ENCODE measurements at places on chromosomes 2 and 18. TPM values are rescaled to one million over a fixed set of nuclear protein-coding genes. Genes with fewer than 3 reads are reported as not detected.

- no peak for DNase-seq
These were observed 497.9 kb upstream of the RAB6C start for GRCh38 chr2:129481306-129482219.

GRCh38 chr2:3638456-3638810 is 19.6 kb upstream of the ALLC start:
- no peak for DNase-seq

The CMPK2 gene
- total RNA-seq, result 3.5 TPM

DNA sequence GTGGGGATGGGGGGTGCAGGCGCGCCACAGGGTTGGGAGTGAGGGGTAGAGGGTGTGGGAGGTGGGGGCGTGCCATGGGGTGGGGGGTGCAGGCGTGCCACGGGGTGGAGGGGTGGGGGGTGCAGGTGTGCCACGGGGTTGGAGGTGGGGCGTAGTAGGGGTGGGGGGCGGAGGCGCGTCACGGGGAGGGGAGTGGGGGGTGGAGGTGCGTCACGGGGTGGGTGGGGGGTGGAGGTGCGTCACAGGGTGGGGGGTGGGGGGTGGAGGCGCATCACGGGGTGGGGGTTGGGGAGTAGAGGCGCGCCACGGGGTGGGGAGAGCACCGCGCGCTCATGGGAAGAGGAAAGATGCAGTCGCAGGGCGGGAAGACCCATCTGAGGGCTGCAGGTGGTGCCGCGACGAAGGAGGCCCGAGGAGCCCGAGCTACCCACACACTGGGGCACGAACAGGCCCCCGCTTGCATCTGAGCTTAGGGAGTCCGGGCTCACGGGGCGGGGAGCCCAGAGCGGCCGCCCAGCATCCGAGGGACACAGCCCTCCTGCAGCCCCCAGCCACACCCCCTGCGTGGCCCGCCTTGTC is 37.5 kb downstream of the SNED1 start:
- DNase-seq, result peak; percentile 12

- DNase-seq, result peak; percentile 95
These were observed 118.4 kb upstream of the TMEM18 start for GRCh38 chr2:795531-796041.

GRCh38 chr2:170818036-170818751 is 1.5 kb downstream of the GAD1 start:
- no peak for DNase-seq

The GCKR gene
- total RNA-seq, result not detected

GRCh38 chr2:102258386-102259074 is 52.8 kb upstream of the IL1RL1 start:
- DNase-seq, result no peak

- DNase-seq, result no peak
These were observed 36.1 kb downstream of the TRAK2 start for GRCh38 chr2:201415149-201415548.

DNA sequence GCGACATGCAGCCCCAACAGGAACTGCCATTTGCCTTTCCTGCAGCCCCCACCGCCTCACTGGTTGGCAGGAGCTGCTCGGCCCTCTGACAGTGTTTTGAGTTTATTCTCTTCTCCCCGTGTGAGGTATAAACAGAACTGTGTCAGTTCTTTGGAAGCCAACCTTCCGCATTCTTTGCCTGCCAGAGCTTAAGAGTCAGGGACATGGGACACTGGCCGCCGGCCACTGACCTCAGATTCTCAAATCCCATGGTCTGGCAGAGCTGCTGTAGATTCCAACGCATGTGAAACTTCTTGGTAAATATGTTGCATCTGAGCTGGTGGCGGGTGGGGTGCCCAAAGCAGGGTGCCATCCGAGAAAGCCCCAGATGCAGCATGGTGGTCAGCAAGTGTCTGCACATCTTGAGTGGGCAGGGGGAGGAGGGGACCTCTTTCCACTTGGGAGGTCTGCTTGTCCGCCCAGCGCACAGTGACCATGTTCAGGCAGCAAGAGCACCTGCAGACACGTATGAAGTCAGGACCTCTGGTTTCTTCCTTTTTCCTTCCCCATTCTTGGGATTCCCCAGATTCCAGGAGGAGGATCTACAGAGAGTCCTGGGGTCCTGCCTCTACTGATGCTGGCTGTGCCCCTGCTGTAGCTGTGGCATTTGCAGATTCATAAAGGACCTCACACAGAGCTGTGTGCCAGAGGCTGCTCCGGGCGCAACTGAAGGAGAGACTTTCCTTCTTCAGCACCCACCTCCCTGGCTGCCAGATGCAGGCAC is 23.8 kb downstream of the ASB18 start:
- DNase-seq, result no peak

GRCh38 chr2:145725876-145726275 is 1206.0 kb upstream of the ZEB2 start:
- no peak for DNase-seq

The ITPRIPL1 gene
- total RNA-seq, result 6.3 TPM

- DNase-seq, result no peak
These were observed 31.3 kb downstream of the LANCL1 start for GRCh38 chr2:210445116-210445707.

- DNase-seq, result peak; percentile 45
These were observed 33.6 kb downstream of the APCDD1 start for GRCh38 chr18:10488017-10488416.

- DNase-seq, result peak; percentile 52
These were observed 28.4 kb downstream of the EIPR1 start for GRCh38 chr2:3349211-3349693.

- no peak for DNase-seq
These were observed 16.3 kb downstream of the NRP2 start for GRCh38 chr2:205698286-205699268.

DNA sequence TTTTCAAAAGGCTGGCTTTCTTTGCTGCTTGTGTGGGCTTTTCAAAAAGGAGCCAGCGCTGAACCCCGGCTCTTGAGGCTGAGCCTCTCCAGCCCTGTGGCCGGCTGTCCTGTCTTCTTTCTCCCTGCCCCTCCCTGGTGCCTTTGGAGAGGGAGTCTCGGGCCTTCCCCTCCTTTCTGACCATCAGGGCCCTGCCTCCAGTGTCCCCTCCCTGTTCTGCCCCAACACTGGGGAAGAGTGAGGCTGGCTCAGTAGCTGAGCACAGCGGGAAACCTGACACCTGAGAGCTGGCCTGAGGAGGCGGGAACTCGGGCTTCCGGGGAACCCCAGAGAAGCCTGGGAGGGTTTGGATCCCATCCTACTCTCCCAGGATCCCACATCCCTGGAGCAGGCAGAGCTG is 232.1 kb downstream of the LOXHD1 start:
- DNase-seq, result no peak

The SNORC gene
- total RNA-seq, result 0.41 TPM

The GPR45 gene
- total RNA-seq, result not detected

The STPG4 gene
- total RNA-seq, result not detected

- peak; percentile 81 for DNase-seq
These were observed 34.6 kb downstream of the TGFBRAP1 start for GRCh38 chr2:105294844-105295481.

The NYAP2 gene
- total RNA-seq, result 0.10 TPM

The NEB gene
- total RNA-seq, result 2,139 TPM

The PFN4 gene
- total RNA-seq, result not detected

- DNase-seq, result no peak
These were observed 183.7 kb downstream of the METTL4 start for GRCh38 chr18:2387588-2387987.

The FBXO48 gene
- 0.82 TPM for total RNA-seq

The OXER1 gene
- 4.1 TPM for total RNA-seq

DNA sequence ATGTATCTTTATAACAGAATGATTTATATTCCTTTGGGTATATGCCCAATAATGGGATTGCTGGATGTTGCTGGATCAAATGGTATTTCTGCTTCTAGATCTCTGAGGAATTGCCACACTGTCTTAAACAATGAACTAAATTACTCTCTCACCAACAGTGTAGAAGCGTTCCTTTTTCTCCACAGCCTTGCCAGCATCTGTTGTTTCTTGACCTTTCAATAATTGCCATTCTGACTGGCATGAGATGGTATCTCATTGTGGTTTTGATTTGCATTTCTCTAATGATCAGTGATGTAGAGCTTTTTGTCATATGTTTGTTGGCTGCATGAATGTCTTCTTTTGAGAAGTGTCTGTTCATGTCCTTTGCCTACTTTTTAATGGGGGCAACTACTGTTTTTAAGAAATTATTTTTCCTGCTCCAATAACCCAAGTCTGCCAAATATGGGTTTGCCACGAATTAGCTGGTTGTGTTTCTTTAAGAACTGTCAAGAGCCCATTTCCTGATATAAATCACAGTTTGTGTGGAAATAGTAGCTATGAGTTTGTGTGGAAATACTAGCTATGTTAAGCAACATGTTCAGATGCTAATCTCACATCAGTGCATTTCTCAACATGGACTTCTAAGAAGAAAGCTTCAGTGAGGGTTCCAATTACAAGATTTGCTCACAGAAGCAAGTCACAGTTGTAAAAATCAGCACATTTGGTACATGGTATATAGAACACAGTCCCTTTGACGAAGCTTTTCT is 259.4 kb downstream of the ANAPC1 start:
- DNase-seq, result peak; percentile 36

The MAP3K19 gene
- total RNA-seq, result 0.21 TPM

GRCh38 chr2:152334701-152335015 is 316 bp upstream of the FMNL2 start:
- DNase-seq, result no peak

- DNase-seq, result peak; percentile 13
These were observed 13.8 kb upstream of the TTC27 start for GRCh38 chr2:32614084-32614483.

GRCh38 chr2:160388464-160389263 is 104.9 kb downstream of the RBMS1 start:
- no peak for DNase-seq

GRCh38 chr2:64141674-64142405 is 2.4 kb downstream of the PELI1 start:
- DNase-seq, result no peak

The EPC2 gene
- 45.2 TPM for total RNA-seq

The RAX gene
- total RNA-seq, result not detected

GRCh38 chr2:194495046-194495445 is 1162.0 kb upstream of the SLC39A10 start:
- no peak for DNase-seq

DNA sequence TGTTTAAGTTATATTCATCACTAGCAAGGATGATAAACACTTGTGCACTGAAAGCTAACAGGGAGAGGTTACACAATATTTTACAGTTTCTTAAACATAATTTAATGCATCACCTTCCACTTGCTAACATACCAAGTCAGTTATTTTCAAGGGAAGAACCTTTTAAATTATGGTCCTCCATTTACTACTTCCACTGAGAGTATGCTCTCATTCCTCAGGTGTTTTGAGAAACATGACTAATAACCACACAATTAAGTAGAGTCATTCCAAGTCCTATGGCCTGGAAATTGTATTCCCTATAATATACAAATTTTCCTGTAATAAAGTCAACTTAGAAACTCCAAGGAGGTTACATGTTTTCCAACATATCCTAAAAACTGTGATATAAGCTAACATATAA is 152.3 kb upstream of the STON1 start:
- DNase-seq, result no peak

The CTDP1 gene
- 18.4 TPM for total RNA-seq
